ENCODE measurements at places on chromosomes 4 and X.

GRCh38 chr4:4427121-4427870 is 40.4 kb downstream of the NSG1 start:
- no peak for DNase-seq

- DNase-seq = peak; percentile 47
Observed at GRCh38 chrX:136166221-136166855, 19.0 kb downstream of the FHL1 start.

- peak; percentile 21 for DNase-seq
Observed at GRCh38 chr4:123597586-123597985, 201.0 kb downstream of the SPRY1 start.

DNA sequence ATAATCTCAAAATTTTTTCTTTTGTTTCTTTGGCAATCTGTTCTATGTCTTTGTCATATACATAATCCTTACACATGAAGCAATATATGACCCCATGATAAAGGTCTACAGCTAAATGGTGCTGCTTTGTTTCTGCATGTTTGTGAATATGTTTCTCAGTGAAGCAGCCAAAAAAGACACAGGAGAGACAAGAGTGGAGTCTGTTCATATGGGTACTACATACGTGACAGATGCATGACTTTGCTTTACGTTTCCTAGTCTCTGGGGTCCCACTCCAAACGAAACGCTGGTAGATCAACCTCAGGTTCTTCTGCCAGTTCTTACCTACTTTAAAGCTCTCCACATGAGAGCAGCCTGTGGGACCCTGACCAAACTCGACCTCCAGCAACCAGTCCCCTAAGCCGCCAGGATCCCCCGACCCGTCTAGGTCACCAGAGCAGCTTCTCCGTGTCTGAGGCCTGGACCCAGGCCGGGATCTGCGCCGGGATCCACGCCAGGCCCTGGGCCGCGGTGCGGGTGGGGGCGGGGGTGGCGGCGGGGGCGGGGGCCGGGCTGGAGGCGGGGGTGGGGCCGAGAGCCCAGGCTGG is 1.5 kb downstream of the USP51 start:
- DNase-seq = no peak

DNA sequence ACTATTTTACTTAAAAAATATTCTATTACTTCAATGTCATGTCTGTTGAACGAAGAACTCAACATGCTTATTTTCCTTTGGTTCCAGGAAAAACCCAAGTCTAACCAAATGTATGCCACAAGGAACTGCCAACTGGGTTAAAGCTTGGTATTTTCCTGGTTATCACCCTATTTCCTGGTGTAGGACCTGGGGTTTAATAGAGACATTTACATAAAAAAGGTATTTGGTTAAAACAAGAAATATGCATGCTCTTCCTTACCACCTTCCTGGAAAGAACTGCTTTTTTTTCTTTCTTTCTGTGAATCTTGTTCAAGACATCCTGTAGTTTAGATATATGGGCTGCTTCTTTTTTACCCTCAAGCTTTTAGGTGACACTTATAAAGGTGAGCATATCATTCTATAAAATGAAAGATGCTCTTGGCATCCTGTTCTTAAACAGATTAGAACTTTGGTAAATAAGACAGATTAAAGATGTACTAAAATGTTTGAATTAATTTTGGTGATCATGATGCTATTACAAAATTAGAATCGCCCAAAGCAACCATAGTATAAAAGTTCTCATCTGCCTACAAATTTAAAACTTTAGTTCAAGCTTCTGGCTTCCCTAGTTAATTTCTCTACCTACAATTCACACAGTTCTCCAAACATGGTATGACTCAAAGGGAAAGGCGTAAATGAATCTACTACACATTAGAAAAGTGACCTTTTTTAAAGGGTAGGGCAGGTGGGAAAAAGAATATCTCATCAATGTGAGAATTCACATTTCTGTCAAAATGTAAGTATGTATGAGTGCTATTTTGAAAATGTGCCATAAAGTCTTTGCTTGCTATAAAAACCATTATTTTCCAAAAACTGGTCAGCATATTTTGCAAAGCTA is 103.5 kb downstream of the CNOT6L start:
- DNase-seq = no peak

GRCh38 chr4:39713691-39714090 is 15.8 kb downstream of the UBE2K start:
- no peak for DNase-seq
